H7 (cell line): ENCODE measurements at places on chromosomes 16 and 17. TPM values are rescaled to one million over a fixed set of nuclear protein-coding genes. Genes with fewer than 3 reads are reported as not detected.

- peak; percentile 58 for DNase-seq
These were observed 498 bp downstream of the IGFALS start for GRCh38 chr16:1792836-1793577.

DNA sequence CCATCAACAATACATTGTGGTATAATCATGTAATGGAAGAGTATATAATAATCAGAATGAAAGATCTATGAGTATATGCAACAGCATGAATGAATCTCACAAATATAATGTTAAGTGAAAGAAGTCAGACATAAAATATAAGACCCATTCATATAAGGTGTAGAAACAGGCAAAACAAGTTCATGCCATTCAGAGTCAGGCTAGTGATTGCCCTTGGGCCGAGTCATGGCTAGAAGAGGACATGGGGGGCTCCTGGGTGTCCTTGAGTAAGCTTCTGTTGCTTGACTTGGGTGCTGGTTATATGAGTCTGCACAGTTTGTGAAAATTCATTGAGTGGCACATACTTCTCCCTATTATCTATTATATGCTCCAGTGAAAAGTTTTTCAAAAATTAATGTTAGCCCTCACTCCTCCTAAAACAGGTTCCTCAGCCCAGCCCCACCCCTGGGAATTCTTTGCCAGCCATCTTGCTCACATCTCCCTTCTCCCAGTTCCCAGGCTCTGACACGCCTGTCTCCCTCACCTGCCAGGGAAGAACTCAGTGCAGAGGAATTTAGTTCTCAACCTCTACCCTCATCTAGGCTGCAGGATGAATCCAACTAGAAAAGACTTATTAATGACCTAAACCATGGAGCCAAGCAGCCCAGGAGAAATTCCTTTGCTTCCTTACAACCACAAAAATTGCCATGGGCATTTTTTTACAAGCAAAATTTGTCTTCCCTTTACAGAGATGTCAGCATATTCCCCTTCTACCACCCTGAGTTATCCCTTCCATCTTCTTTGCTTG, 52.4 kb upstream of the NFAT5 start:
- DNase-seq: no peak

Gene MYH8
- not detected in 2 replicates for total RNA-seq

- DNase-seq: no peak
These were observed 66.0 kb downstream of the GNAO1 start for GRCh38 chr16:56257239-56257638.

GRCh38 chr16:27634779-27635178, 84.8 kb downstream of the KATNIP start:
- no peak for DNase-seq

Gene TRAPPC1
- total RNA-seq: 8.1 and 12.0 TPM in 2 replicates

Gene DBF4B
- 21.0 and 30.4 TPM in 2 replicates for total RNA-seq

- no peak for DNase-seq
These were observed 3.7 kb downstream of the GP2 start for GRCh38 chr16:20323591-20324117.

Gene SLFN11
- 0.21 and 0.41 TPM in 2 replicates for total RNA-seq

DNA sequence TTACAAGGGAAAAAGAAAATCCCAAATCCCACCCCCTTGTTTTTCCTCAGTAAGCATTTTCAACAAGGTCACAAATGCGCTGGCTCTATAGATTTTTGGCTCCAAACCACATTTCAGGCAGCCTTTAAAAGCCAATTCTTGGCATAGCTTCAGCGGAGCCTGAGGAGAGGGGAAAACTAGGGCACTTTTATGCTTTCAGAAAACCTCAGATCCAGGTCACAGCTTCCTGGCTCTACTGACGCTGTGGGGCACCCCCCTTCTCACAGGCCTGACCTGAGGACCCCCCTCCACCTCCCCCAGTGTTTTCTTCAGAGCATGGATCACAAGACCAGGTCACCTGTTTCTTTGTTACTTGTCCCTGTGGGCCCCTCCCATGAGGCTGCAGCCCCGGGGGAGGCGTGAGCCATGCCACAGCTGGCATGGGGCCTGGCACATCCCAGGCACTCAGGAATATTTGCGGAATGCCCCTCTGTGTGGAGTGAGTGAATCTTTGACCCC, 30.1 kb upstream of the MTSS2 start:
- DNase-seq: no peak

DNA sequence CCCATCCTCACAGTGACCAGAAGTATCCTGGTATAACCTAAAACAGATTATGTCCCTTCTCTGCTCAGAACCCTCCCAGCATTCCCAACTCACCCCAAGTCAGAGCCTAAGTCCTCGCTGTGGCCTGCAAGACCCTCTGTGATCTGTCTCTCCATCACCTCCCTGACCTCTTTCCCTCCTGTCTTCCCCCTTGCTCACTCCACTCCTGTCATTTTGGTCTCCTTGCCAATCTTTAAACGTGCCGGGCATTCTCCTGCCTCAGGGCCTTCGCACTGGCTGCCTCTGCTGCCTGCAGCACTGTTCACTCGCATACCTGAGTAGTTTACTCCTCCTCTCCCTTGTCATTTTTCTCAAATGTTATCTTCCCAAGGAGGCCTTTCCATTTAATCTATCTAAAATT, 97.7 kb downstream of the GSG1L start:
- DNase-seq: no peak

- DNase-seq: no peak
These were observed 27.2 kb upstream of the CDC6 start for GRCh38 chr17:40260528-40260927.

DNA sequence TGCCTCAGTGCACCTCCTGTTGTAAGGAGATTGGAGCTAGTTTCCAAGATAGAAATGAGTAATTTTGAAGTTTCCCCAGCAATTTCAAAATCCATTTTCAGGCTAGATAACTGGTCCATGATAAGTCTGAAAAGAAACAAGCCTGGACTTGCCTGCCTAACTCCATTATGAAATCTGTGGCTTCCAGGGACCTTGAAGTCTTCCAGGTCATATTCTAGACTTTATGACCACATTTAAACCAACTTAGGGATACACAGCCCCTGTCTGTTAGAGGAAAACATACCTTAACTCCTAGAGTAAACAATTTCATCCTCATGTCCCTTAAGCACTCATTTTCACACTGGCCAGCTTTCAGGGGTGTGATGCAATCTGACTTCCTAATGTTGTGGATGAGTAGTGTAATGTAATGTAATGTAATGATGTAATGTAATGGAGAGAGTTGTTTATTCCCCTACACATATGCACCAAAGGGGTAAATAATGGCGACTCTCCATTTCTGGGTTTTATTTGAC, 96.7 kb upstream of the FAM20A start:
- DNase-seq: no peak

DNA sequence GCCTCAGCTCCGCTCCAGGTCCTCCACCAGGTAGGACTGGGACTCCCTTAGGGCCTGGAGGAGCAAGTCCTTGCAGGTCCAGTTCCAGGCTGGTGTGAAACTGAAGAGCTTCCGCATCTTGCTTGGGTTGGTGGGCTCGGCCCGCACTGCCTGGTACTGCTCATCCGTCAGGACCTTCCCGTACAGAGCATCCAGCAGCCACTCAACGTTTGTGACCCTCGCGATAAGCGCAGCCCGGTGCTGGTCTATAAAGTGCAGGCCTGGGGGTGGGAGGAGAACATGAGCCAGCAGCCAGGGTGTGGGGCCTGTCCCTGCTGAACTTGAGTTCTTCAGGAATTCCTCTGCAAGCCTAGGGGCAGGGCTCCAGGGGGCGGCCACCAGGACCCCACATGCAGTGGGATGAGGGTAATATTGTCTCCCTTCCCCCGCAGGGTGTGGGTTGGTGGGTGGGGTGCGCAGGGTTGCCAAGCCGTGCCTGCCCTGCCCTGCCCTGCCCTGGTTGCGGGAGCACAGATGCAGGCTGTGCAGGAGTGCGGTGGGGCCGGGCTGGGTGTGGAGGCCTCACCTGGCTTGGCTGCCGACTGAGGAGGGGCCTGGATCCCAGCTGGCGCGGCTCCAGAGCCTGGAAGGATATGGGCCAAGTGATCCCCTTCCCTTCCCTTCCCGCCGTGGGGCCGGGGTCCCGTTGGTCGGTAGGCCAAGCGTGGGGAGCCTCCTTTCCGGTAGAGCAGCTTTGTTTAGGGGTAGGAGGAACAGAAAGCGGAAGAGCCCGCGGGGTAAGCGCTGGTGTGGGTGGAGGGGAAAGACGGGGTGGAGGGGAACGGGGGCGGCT, 762 bp downstream of the PYCARD start:
- DNase-seq: peak; percentile 85

- no peak for DNase-seq
These were observed 211.1 kb upstream of the CHMP6 start for GRCh38 chr17:80780381-80781198.

DNA sequence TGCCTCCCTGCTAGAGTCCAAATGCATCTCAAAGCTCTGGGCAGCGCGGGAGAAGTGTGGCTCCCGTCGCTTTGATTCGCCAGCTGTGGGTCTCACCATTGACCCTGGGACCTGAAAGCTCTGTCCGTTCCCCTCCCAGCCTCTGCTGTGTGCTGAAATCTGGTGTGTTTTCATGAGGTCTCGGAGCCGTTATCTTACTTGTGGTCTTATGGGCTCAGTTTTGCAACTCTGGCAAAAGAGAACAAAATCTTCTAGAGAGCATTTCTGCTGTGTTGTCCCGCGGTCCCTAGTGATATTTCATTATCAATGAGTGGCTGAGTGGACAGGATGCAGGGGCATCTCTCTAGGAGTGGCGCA, 13.3 kb downstream of the CRISPLD2 start:
- DNase-seq: no peak

DNA sequence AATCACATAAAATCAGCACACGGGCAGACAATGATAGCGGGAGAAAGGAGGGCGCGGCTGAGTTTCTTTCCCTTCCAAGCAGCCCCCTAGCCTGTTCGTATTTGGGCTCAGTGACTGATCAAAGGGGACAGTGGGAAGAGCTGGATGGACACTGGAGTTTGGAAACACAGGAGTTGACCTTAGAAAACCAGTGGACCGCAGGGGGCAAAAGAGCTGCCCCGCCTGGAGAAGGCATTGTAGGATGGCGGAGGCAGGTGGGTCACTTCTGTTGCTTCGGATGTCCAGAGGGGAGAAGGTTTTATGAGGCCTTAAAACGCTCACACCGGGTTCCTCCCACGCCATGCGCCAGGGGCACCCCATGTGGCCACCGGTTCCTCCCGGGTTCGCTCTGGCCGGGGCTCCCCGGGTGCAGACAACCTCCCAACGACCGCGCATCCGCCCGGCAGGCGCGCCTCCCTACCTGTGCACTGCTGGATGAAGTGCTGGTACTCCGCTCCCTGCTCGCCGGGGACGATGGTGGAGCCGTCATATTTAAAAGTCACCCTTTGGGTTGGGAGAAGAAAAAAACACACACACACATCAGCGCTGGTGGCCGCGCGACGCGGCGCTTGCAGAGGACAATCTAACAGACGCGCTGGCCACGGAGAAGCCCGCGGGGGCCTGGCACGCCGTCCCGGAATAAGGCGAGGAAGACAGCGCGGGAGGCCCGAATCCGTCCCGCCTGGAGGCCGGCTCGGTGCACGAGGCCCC, 662 bp downstream of the COTL1 start:
- DNase-seq: peak; percentile 80

DNA sequence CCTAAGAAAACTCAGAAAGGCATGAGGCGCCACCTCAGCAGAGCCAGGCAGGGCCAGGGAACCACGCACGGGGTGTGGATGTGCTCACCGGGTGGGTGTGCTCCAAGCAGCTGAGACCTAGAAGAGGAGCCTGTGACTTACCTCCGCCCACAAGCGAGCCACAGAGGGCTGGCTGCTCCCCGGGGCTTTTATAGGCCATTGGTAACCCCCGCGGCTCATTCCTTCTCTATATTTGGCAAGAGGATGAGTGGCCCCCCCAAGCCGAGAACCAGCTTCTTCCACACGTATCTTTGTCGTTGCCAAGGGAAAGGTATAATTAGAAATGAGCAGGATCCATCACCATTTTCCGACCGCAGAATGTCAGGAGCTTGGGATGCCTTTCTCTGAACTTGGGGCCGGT, at the start of gene MYH3:
MYH3 (minus strand) TSS at position 162 of the 400 bp plus-strand sequence. CDS start 2,245 bp downstream, outside the sequence.
- DNase-seq: peak; percentile 49

Gene TPSB2
- not detected in 2 replicates for total RNA-seq

Gene ABCC11
- 0.03 TPM in 1 of 2 replicates, not detected in the other for total RNA-seq

DNA sequence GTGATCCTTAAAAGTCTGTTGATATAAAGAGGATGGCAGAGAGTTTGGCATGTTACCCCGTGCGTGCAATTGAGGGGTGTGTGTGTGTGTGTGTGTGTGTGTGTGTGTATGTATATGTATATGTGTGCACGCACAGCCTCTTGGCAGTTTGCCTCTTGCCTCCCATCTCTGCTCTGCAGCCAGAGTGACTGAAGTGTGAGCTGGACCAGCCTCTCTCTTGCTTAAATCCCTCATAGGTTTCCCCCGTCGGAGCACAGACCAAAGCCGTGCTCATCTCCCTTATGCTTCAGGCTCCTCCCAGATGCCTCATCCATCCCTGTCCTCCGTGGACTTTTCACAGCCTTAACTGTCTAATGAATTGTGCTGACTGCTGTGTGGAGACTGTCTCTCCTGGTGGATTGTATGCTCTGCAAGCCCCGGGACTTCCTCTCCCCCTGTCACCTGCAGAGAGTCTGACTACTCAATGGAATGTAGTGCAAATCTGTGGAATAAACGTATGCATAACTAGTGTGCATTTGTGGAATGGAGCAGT, 413.5 kb downstream of the CPPED1 start:
- no peak for DNase-seq

DNA sequence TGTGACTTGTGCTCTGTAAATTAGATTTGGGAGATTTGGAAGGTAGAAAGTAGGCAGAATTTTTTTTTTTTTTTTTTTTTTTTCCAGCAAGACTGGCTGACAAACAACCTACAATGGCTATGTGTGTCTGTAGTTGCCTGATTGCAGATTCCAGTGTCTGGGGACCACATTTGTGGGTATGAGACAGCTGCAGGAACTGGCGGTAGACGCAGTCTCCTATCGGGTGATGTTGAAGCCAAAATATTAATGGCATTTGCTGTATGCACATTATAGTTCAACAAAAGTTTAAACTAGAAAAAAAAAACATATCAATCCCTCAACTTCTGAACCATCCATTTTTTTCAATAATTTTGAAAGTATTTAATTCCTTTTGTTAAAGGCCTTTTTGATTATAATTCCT, 665.2 kb downstream of the TOX3 start:
- DNase-seq: no peak

DNA sequence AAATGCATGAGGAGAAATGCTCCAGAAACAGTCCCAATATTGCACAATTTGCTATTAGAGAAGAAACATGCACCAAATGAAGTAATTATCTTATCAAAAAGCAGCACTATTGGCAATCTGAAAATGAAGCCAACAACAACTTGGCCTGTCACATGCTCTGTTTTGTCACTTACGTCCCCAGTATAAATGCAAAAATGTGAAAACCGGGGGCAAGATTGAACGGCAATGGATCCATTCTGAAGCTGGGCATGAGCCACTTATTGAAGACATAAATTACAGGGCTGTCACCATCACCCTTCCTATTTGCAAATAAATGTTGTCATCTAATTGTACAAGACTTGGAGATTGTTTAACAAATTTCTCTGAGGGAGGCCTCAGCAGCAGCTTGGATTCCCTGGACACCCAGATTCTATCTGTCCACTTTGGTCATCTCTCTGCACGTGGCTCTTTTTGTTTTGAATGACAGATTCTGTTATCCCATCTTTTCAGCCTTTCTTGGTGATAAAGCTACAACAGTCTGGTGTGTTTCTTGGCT, 180.2 kb upstream of the CDH5 start:
- no peak for DNase-seq

- peak; percentile 79 for DNase-seq
These were observed 257.7 kb upstream of the FOXF1 start for GRCh38 chr16:86252596-86252995.
